ENCODE measurements at places on chromosomes 16 and 17.

DNA sequence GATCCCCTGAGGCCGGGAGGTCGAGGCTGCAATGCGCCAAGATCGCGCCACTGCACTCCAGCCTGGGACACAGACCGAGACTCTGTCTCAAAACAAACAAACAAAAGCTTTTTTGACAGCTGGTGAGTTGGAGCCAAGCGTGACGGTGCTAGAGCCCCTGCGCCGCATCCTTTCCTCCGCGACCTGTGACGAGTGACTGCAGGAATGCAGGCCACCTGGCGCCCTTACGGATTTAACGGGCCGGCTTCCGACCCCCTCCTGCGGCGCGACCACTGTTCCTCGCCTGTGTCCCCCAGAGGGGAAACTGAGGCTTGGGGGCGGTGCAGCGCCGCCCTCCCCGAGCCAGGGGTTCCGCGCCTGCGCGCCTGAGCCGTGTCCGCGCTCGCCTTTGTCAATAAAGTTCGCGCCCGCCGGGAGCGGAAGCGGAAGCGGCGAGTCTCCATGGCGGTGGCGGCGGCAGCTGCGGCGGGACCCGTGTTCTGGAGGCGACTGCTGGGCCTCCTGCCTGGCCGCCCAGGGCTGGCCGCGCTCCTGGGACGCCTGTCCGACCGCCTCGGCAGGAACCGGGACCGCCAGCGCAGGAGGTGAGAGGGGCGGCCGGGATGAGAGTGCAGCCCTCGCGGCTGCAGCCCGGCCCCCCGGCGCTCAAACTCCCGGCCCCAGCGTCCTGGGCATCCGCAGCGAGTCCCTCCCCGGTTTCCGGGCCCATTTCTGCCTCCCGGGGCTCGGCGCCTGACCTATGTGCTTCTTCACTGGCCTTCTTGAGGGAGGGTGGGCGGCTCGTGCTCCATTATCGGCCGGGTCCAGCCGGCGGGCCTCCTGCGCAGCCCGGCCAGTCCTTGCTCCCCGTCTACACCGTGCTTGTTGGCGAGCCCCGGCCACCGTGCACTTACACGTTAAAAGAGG is at the start of gene PGS1:
TSS of gene PGS1 (plus strand) at position 425 of the 906 bp plus-strand sequence. CDS start at position 442, 17 bp downstream.
- DNase-seq, result peak; percentile 18

- no peak for DNase-seq
Observed at GRCh38 chr17:78107457-78107856, 21.1 kb downstream of the TMC6 start.

GRCh38 chr16:4882000-4882632 is 34.8 kb downstream of the UBN1 start:
- no peak for DNase-seq

DNA sequence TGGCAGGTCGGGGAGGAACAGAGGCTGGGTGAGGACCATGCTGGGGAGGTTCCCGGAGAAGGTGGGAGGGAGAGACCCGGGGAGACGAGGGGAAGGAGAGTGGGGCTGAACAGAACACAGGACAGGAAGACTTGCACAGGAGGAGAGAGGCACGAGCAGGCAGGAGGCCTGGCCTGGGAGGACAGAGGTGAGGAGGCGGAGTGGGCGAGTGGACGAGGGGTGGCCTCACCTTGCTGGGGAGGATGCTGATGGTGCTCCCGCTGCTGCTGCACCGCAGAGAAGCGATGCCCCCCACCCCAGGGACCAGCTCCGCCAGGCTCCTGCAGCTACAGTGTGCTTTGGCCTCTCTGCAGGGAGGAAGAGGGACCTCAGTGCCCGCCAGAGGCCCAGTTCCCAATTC is 34.5 kb downstream of the TMEM204 start:
- no peak for DNase-seq

GRCh38 chr17:35160354-35161201 is 13.0 kb downstream of the UNC45B start:
- DNase-seq, result no peak

DNA sequence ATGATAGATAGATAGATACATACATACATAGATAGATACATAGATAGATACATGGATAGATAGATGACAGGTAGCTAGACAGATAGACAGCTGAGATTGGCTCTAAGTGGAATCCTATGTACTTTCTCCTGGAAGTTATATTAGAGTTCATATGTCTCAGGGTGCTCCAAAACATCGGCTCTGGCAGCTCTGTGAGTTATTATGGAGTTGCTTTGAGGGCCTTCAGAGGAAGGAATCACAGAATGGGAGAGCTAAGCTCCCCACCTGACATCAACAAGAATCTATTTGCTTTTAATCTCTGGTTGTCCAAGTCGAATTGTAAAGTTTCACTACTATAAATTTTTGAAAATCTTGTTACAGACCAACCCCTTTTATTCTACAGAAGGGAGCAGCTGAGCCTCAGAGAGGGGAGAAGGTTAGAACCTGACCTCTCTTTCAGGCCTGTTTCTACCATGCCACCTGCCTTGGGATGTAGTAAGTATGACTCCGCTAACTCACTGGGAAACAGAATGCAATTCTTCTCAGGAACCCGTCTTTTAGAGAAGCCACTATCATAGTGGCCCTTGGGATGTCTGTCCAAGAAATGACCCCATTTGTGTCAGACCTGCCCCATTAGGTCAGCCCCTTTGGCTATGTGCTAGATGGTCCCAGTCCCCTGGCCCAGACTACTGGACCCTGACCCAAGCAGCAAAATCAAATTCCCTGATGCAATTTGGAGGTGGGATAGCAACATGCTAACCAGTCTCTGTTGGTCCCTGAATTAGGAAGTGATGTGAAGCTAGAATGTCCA is 18.3 kb downstream of the GP2 start:
- DNase-seq, result no peak

GRCh38 chr17:81537856-81538555 is 9.8 kb downstream of the FSCN2 start:
- peak; percentile 62 for DNase-seq

GRCh38 chr16:66849549-66849948 is 5.3 kb downstream of the CA7 start:
- no peak for DNase-seq

DNA sequence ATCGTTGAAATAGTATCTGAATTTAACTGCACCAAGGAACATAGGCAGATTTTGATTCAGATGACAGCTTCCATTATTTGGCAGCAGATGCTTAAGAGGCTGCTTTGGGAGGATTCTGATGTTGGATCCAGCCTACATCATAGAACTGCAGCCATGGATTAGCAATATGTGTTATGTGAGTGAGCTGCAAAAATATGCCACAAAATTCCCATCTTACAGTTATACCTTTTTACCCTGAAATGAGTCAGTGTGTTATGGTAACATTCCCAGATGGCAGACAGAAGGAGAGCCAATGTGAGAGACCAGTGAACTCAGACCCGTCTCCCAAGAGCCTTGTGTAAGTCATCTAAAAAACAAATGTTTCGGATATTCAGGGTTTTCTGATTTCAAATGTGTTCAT is 206.1 kb downstream of the CDH13 start:
- DNase-seq, result no peak

- DNase-seq, result no peak
Observed at GRCh38 chr16:52532384-52532783, 14.6 kb downstream of the TOX3 start.

DNA sequence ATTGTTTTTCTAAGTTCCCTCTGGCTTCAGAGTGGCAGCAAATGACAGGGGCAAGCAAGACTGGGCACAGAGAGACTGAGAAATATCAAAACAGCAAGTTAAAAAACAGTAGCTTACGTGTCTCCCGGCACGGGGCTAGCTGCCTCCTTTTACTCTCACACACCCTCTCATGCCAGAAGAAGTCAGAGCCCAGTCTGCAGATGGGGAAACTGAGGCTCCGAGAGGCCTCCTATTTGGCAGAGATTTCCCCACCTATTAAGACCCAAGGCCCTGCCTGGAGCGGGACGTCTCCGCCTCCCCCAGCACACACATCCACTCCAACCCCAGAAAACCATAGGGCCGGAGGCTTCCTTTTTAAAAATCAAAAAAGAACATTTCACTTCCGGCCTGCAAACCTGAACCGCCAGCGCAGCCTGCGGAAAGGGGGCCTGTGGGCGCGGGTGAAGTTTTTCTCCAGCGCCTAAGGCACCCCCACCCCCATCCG is 832 bp downstream of the CARHSP1 start:
- DNase-seq, result no peak

DNA sequence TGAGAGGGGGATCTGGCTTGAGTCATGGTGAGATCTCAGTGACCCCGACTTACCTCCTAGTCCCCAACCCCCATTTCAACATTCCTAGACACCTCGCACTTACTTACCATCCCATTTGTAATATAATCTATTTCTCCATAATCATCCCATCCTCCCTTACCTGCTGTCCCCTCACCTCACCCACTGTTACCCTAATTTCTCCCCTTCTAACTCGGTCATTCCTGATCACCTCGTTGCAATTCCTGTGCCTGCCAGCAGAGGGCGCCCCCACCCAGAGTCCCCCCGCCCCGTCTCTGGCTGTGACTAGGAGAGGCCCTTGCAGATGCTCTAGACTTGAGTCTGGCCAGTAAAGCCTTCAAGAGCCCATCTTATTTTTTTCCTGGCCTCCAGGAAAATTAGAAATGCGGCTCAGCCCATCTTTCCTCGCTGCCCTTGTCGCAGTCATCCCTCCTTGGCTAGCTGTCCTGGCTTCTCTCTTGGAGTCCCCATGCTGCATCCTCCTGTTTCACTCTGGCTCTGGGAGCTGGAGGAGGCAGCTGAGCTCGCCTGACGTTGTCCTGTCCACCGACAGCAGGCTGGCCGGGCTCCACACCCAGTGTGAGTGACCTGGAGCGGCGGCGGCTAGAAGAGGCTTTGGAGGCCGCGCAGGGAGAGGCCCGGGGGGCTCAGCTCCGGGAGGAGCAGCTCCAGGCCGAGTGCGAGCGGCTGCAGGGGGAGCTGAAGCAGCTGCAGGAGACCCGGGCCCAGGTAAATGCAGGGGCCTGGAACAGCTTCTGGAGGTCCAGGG is 5.0 kb downstream of the TBKBP1 start:
- DNase-seq, result peak; percentile 8

GRCh38 chr17:6244253-6244652 is 174.1 kb downstream of the WSCD1 start:
- no peak for DNase-seq

GRCh38 chr16:87436225-87437172 is 44.4 kb downstream of the MAP1LC3B start:
- DNase-seq, result no peak

DNA sequence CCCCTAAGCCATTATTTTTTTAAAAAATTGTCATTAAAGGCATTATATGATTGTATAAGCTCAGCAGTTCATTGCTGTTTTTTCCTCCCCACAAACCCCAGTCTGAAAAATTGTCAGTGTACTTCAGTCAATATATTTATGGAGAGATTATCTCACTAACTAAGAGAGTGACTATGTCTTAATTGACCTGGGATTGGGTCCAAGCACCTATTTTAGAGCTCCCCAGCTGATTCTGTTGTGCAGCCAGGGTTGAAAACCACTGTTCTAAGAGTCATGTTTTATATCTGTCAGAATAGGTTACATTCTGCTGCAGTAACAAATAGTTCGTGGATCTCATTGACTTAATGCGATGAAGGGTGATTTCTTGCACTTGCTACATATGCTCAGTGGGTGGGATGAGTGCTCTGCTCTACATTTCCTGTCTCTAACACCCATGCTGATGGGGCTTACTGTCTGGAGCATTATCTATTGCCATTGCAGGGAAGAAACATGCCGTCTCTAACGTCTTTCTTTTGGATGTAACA is 171.2 kb upstream of the MPHOSPH6 start:
- DNase-seq, result no peak

GRCh38 chr17:58375811-58376210 is 23.8 kb upstream of the SUPT4H1 start:
- no peak for DNase-seq

GRCh38 chr17:81712468-81713003 is 452 bp downstream of the SLC25A10 start:
- DNase-seq, result no peak

DNA sequence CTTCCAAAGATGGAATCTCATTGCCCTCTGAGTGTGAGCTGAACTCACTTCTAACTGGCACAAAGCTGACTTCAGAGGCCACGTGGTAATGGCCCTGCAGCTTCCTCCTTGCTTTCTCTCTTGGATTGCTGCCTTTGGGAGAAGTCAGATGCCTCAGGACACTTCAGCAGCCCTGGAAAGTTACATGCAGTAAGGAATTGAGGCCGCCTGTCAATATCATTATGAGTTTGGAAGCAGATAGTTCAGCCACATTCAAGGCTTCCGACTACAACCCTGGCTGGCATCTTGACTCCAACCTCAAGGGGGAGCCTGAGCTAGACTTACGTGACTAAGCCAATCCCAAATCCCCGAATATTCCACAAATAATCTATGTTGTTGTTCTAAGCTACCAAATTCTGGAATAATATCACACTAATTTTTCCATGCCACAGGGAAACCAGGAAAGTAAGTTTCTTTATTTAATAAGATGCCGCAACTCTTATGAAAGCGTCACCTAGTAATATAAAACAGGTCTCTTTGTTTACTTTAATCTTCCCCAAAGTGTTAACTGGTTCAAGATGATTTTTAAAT is 13.6 kb downstream of the CEP20 start:
- DNase-seq, result no peak

DNA sequence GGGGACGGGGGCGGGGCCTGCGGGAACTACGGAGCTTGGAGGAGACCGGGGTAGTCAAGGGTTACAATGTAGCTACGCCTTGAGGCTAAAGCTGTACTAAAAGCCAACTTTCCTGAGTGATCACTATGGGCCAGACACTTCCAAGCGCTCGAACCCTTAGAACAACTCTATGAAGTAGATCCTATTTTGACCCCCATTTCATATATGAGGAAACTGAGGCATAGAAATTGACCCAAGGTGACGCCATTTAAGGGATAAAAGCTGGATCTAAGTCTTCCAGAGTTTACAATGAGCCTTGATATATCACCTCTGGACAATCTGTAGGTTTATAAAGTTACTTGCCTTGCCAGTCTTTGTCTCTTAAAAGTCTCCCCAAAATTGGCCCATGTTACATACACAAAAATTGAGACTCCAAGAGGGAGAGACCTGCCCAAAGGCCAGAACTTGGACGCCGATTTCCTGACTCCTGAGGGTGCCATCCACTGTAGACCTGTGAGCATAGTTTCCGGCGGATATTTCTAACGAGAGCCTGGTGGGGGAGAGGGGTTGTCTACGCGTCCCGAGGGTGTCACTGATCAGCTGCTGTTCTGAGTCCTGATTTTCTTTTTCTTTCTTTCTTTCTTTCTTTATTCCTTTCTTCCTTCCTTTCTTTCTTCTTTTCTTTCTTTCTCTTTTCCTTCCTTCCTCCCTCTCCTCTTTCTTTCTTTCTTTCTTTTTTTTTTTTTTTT is 555 bp upstream of the NCBP3 start:
- no peak for DNase-seq

DNA sequence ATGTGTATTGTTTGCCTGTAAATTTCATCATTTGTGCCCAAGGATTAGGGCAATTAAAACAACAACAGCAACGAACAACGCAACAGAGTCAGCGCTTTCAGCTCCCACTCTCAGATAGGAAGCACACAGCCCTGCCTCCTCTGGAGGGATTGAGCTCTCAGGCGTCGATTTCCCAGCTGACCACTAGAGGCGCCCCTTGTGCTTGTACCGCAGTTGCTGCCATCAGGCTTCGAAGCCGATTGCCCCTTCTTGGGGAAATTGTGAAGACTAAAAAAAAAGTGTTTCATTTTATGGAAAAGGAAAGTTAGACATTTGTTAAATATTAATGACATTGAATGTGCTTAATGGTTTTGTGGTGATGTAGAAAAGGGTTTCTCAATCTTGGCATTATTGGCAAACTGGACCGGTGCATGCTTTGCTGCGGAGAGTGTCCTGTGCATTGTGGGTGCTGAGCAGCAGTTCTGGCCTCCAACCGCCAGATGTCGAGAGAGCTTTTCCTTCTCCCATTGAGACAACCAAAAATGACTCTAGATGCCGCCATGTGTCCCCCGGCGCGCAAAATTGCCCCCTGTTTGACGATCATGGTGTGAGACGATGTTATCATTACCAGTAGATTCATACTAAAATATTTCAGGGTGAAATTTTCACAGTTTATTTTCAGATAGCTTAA is 650.4 kb upstream of the RBFOX1 start:
- no peak for DNase-seq
